ENCODE measurements at places on chromosomes 1 and 21.

DNA sequence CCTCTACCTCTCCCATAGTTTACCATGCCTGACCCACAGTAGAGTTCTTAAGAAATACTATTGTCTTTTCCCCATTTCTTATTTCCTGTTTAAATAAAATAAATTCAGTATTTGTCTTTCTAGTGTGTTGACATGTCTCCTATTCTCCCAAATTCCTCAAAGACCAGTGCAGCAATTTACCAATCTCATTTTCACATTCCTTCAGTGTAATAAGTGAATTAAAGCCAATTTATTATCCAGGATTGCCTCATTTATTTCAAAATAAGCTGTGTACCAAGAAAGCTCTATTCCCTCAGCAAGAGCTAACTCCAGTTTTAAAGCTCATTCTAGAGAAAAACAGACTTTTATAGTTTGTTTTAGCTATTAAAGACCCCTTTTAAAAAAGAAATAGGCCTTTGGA, 49.9 kb downstream of the DISC1 start:
- DNase-seq = no peak

DNA sequence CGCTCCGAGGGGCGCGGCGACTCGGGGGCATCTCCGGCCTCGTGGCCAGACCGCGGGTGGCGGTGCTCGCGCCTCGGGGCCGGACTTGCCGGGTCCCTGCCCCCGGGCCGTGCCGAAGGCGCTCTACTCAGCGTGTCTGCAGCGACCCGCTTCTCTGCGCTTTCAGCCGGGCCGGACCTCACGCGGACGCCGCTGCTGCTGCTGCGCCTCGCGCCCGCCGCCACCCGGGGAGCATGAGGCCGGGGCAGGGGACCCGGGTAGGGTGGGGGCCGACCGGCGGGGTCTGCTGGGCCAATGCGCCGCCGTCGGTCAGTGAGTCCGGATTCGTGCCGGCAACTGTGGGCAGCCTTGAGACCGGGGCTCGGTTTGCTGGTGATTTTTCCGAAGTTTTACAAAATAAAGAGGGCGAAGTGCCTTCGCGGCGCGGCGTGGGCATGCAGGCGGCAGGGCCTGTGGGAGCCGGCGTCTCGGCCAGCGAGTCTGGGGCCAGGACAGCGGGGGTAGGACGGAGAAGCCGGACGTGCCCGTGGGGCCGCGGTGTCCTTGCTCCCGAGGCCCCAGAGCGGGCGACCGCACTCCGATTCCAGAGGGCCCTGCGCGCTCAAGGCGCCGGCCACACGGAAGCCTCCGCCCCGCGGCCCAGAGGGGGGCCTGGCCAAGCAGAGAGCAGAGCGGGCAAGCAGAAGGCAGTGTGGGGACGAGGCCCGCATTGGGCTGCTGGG, 749 bp downstream of the FAM163A start:
- DNase-seq = no peak

- DNase-seq = no peak
These were observed 22.9 kb upstream of the IFNAR2 start for GRCh38 chr21:33206771-33207281.

GRCh38 chr1:172277275-172277674, 143.2 kb upstream of the C1orf105 start:
- no peak for DNase-seq

- no peak for DNase-seq
These were observed 180.3 kb downstream of the FAF1 start for GRCh38 chr1:50779801-50780200.

GRCh38 chr1:51348147-51348527, 17.8 kb upstream of the TTC39A start:
- no peak for DNase-seq

GRCh38 chr1:29803486-29803885, 567.2 kb downstream of the PTPRU start:
- DNase-seq = no peak

DNA sequence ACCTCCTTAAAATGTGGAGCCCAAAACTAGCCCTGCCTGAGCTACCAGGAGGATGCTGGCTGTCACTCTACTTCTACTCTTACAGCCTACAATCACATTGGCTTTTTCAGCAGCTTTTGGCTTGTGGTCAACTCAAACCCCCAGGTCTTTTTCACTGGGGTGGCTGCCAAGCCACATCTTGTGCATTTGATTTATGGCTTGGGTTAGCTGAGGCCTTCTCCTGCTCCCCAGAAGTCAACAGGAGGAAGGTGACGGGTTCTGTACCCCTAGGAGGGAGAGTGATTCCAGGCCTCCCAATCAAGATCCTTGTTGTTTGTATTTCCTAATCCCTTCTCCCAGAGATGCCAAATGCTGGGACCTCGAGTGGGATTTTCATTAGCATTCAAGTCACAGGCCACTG, 124.3 kb downstream of the LACTBL1 start:
- no peak for DNase-seq

- no peak for DNase-seq
These were observed 44.8 kb downstream of the PCNT start for GRCh38 chr21:46368533-46369285.

DNA sequence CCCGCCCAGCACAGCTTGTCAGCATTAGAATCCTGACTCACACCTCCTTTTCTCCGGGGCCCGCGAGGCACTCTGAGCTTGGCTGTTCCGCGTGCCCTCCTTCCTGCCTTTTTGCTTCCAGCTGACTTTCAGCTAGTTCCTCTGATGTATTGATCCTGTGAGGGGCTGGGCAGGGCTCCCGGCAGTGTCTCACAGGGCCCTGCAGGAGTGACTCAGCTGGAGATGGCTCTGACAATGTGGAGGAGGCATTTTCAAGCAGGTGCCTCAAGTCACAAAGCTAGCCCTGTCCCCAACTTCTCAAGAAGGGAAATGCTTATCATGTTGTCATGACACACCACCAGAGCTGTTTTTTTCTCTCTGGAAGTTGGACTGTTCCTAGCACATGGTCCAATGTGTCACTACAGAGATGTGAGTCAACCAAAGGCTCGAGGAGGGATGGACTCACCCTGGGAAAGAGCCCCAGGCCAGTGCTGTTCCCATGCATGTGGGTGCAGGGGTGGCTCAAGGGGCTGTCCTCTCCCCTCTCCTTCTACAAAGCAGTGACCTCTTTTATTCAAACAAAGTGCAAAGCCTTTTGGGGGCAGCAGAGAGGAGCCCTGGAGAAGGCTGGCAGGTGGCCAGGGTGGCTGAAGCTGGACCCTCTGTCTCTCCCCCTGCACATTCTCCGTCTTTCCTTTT, 30.6 kb downstream of the SYT6 start:
- DNase-seq = no peak

DNA sequence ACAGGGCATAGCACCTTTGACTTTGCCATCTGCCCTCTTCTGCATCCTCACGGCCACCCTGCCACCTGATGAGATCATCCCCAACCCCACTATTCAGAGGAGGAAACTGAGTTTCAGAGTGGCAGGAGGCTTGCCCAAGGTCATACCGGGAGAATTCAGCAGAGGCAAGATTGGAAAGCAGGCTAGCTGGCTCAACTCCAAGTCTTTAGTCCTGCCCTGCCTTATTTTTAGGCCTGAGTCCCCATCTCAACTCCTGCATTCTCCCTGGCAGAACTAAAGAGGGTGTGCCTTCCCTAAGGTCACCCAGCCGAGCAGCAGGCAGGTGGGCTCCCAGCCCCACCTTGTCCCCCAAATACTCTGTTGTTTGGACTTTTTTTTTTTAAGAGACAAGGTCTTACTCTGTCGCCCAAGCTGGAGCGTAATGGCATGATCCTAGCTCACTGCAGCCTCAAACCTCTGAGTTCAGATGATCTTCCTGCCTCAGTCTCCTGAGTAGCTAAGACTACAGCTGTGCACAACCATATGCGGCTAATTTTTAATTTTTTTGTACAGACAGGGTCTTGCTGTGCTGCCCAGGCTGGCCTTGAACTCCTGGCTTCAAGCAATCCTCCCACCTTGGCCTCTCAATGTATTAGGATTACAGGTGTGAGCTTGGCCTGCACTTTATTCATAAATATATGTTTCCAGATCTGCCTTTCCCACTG, 13.8 kb upstream of the FGR start:
- no peak for DNase-seq

- DNase-seq = no peak
These were observed 46.4 kb upstream of the NBL1 start for GRCh38 chr1:19597496-19598309.

DNA sequence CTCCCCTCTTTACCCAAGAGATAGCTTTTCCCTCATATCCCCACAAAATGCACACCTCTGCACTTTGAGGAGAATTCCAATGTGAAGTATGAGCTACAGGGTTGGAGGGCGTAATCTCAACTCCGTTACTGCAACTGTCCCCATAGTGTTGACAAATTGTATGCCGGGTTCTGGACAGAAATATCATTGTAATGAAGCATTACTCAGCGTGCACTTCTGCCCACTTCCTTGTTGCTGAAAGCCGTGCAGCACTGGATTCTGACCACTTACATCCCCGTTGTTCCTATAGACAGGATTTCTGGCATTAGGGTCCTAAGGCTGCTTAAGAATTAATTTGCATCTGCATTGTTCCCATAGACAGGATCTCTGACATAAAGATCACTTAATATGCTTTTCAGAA, 205.6 kb downstream of the RHOU start:
- no peak for DNase-seq

DNA sequence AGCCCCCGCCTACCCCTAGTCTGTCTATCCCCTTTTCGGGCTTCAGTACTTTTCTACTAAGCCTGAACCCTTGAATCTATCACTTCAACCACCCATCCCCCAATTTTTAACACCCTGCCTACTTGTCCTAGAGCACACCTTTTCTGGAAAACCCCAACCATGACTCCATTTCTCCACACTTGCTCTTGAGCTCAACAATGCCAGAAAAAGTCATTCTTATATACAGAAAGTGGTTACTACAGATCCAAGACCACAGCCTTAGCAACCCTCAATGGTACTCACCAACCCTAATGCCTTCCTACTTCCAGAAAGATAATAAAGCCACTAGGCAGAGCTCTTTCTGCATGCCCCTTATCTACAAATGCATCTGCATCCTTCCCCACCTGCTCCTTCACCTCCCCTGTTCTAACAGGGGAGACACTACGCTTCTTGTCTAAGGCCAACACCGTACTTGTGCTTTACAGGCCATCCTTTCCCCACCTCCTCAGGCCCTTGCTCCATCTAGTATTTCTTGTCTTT, 41.2 kb downstream of the DMAP1 start:
- DNase-seq = no peak

DNA sequence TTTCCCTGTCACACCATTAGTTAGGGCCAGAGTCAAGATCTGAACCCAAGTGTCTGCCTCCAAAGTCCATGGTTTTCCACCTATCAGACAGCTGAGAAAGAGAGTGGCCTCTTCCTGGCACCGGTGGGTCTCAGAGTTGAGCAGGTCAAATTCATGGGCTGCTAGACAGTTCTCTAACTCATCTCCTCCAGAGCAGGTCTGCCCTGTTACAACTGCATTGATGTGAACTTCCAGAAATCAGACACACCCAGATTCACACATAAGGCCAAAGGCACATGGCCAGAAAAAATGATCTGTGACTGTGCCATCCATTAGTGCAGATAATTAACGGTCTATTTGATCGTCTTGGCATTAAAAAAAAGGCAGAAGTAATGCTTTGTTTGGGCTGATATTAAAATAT, 17.5 kb downstream of the SMIM12 start:
- no peak for DNase-seq

- no peak for DNase-seq
These were observed 15.9 kb upstream of the POGZ start for GRCh38 chr1:151475175-151475574.

DNA sequence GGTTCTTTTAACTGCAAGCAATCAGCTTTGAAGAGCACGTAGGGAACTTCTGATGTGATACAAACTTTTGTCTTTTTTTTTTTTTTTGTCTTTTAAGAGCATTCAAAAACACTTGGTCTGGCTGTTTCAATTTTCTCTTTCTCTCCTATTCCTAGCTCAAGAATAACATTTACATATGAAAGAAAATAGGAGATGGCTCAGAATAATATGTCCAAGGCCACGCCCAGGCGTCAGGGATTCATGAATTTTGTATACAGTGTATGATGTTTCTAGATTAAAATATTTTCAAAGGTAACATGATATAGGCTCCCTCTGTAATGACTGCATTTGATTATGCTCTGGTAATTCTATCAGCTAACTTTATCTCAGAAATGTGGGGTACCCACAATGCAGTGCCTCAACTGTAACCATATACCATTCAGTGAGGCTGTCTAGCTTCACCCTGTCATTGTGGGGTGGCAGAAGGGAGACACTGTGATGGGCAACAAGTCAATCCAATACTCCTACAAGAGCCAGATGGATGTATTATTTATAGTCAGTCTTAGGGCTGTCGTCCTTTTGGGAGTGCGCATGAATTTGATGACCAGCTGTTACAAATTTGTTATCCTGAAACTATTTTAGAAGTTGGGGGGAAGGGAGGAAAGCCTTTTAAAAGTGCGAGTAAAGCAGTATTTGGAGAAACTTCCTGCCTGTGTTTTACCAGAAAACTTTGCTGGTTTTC, 1.5 kb upstream of the AKNAD1 start:
- DNase-seq = no peak

DNA sequence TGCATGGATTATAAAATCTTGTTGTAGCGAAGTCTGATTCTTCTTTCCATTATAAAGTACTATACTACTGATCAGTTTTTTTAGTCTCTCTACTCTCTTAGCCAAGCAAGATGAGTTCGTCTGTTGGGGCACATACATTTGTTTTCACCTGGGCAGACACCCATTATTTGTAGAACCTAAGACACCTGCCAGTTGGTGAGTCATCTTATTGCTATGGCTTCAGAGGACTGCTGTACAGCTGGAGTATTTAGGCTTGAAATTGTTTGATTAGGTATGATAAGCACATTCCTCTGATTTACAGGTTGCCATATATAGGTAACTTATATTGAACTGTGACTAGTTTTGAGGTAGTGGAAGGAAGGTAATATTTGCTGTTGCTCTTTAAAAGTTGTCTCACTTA, 17.2 kb downstream of the RBM15 start:
- no peak for DNase-seq

DNA sequence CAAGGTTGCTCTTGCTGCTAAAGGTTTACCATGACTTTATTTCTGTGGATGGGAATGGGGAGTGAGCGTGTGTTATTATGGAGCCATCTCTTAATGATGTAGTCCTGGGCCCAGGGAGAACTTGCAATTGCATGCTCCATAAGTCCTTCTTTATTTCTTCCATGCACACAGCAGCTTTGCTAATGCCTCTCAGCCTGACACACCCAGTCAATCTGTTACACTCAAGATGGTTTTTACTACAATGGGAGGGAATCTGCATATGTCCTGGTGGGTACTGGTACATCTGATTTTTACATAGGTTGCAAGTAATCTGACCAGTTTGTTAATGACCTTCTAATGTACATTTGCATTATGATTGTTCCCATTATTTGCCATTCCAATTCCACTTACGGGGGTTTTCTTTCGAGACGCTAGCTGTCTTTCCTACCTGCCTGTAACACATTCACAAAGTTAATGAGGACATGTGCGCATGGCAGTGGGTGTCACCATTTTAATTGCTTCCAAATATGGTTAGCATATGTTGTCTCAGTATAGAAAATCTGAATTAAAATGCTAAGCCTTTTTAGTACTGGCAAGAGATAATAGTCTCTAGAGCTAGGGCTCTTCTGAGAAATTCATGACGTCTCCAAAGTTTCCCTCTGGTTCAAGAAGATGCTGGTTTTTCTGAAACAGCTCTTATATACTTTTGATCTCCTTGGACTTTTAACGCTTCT, 188.2 kb downstream of the GRIK1 start:
- no peak for DNase-seq

GRCh38 chr1:229841230-229841629, 215.2 kb downstream of the URB2 start:
- DNase-seq = no peak
